ENCODE measurements at places on chromosomes 13 and 19.

- DNase-seq: no peak
Observed at GRCh38 chr13:111325146-111325890, 4.9 kb downstream of the TEX29 start.

DNA sequence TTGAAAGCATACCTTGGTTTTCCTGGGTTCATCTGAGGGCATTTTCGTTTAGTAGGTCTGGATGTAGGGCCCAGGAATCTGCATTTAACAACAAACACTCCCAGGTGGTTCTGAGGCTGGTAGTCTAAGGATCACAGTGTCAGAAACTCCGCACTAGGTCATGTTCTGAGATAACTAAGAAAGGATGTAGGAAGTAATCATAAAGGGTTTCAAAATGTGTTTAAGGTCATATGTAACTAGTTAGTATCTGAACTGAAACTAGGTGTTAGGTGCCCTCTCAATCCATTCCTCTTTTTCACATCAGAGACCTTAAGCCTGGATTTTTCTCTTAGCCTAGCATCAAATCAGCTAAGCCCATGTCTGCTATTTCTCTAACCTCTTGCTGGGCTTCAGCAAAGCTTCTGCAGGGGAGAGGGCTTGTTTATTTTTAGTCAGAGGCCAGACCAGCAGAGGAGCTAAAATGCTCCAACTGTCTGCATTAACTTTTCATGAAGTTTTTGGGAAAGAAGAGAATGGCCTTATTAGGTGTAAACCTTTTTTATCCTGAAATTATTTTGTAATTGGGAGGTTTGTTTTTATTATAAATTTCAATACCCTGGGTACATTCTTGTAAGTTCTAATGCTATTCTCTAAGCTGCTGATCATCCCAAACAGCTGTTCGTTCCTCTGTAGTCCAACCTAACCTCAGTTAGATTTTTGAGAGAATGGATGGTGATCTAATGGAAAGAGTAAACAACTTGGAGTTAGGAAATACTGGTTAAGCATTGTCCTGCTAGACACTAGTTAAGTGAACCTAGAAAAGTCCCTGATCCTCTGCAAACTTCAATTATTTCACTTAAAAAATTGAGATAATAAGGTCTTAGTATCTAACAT, 262.8 kb upstream of the RFC3 start:
- DNase-seq: no peak

DNA sequence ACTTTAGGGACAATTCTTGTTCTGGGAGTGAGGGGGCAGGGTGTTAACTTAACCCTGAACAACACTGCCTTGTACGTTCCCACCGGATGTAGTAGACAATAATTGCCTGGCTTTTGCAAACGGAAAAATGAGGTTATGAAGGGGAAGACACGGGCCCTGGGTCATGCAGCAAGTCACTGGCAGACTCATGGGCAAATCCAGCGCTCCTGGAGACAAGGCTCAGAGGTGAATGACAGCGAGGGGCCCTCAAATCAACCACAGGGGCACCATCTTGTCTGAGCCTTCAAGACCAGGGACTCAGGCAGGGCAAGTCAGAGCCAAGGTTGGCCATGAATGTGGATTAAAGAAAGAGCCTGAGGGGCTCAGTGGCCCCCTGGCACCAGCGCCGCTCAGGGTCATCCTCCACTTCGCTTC, 2.8 kb downstream of the RASA3 start:
- DNase-seq: peak; percentile 36

GRCh38 chr19:342128-342455, 2.5 kb downstream of the MIER2 start:
- DNase-seq: no peak

DNA sequence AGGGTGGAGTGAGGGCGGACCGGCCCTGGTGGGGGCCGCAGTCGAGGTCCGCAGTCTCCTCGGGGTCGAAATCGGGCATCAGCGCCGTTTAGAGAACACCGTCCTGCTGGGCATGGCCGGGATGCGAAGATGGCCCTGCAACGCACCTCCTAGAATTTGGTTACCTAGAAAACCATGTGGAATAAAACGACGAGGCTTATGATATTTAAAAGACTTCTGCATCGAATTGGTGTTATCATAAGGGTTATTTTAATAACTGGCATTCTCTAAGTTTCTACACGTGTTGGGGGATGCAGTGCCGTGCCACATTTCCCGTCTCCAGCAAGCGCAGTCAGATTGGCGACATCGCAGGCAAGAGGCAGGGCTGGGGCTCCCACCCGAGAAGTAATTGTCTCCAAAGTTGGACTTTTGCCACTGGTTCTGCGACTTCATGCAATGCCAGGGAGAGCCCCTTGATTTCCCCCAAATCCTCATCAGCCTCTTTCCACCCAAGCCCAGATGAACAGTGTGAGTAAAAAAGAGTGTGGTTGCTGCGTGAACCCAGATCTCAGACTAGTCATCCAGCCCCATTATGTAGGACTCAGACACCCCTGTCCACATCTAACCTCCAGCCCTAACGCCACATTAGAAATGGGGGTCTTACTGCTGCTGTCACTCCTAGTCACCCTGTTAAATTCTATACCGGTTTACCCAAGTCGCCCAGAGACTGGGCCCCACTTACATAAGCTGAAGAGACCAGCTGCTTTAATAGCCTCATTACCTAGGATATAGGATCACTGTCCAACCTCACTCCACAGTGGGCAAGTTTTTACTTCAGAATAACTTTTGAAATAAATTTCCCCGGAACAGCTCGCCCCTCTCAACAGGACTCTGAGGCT, 571 bp upstream of the DHRS12 start:
- DNase-seq: no peak

Data from ELR (cell line).